MM.1S (cell line): ENCODE measurements at places on chromosomes 3 and 15.

GRCh38 chr15:72592097-72592496 lies 62.4 kb upstream of the GOLGA6B start:
- DNase-seq = no peak

DNA sequence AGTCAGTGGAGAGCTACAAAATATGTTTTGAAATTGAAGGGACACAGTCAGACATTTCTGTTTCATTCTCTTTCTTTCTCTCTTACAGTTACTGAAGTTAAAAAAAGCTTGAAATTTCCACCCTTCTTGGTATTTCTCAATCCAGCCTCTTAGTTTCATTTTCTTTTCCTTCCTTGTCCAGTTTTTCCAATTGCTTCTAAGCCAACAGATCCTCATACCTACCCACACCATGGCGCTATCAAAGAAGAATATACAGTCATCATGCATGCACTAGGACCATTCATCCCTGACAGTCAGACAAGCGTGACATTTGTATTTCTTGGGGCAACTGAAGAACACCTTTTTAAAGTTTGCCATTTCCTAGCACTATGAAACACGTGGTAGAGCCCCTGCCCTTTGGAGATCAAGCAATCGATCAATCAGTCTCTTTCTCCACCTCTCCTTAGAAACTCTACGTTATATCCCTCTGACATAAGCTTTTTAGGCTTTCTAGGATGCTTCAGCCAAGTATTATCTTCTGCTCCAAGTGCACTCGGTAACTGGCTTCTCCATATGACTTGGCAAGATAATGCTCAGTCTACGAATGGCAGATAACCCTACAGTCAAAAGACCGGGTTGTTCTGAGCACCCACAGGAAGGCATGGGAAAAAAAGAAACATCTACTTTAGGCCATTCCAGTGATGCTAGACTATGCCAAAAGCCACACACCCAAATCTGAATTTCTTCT lies 65.4 kb downstream of the FBN1 start:
- DNase-seq = no peak

DNA sequence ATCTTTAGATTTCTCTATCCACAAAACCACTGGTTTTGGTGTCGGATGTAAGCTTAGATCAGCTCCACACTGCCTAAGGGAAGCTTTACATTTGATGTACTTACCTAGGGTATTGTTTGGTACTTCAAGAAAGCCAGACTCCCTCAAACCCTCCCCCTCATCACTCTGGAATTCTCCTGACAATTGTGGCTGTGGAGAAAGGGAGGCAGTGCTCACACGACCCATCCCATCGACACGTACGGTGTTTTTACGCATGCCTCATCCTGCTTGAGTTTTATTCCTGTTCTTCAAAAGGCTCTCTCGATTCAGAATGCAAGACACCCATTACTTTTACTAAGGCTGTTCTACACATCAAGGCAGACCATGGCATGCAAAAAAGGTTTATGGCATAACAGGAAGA lies 67.3 kb upstream of the ONECUT1 start:
- no peak for DNase-seq

DNA sequence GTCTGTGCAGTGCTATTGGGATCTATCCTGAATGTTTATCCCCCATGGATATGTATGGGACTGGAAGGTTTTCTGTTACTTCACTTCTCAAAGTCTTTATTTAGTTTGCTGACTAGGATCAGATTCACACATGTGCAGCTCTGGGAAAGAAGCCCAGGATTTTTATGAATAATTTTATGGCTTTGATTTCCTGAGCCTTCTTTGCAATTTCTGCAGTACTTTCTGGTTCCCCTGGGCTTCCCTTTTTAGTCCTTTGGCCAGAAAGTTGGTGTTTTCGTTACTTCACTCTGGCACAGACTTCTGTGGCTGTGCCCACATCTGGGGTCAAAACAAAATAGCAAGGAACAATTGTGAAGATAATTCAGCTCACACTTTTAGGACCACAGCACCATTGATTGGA lies 721.0 kb downstream of the OTOL1 start:
- DNase-seq = no peak

- no peak for DNase-seq
Measured at GRCh38 chr15:100186366-100186765, 155.4 kb downstream of the ADAMTS17 start.

DNA sequence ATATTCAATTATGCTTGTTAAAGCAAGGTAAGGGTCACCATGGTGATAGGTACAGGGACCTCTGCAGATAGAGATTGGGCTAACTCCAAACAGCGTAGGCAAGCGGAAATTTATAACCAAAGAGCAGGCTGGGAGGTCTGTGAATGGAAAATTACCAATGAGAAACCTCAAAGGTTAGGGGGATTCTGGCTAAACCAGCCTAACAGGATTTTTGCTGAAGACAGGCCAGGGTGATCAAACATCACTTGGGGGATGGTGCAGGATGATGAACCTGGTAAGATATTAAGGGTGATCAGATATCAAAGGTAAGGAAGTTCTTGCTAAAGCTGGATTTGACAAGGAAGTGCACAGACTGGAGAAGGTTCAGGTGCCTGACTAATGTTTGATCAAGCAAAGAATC lies 35.3 kb upstream of the SNRPN start:
- DNase-seq = no peak

- no peak for DNase-seq
Measured at GRCh38 chr3:195151866-195152541, 119.0 kb downstream of the XXYLT1 start.

DNA sequence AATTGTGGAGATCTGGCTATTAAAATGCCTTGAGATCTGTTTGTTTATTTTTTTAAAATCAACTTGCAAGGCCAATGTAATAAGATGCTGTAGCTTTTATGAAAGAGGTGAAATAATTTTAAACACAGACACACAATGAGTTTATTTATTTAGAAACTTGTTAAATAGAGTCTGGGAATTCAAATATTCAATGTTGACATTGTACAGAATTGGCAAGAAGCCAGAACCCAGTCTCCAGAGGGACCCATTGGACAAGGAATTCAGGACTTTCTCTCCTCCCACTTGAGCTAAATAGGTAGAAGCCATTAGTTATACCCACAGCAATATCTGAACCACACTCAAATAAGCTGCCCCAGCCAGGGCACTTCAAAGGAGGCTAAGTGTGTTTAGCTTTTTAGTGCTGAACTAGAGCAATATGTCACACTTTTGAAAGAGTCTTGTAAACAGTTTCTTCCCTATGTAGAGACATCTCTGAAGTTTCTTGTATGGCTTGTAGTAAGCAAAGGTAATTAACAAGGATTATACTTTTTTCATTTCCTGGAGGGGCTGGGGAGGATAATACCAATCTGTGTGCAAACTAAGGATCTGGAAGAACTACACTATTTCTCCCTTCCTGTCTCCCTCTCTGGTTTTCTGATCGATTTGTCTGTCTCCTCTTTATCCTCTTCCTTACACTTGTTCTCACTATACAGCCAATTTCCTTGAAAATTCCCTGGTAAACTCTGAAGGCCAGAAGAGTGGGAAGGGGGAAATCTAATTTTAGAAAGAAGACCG lies 6.0 kb downstream of the MECOM start:
- no peak for DNase-seq

DNA sequence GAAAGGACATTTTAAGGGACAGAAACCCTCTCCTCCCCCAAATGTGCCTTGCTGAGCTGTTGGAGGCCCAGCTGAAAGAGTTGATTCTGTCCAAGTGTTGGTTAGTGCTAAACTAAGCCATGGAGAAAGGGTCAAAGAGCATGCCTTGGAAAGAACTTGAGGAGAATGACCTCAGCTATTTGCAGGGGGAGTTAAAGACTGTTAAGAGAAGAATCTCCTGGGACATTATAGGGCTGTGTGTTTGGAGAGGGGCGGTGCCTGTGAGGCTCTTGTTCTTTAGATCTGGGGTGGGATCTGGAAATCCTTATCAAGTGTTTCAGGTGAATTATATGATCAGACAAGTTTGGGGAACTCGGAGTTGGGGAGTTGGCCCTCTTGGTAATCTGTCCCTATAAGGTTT lies 13.0 kb downstream of the FNDC3B start:
- DNase-seq = no peak

DNA sequence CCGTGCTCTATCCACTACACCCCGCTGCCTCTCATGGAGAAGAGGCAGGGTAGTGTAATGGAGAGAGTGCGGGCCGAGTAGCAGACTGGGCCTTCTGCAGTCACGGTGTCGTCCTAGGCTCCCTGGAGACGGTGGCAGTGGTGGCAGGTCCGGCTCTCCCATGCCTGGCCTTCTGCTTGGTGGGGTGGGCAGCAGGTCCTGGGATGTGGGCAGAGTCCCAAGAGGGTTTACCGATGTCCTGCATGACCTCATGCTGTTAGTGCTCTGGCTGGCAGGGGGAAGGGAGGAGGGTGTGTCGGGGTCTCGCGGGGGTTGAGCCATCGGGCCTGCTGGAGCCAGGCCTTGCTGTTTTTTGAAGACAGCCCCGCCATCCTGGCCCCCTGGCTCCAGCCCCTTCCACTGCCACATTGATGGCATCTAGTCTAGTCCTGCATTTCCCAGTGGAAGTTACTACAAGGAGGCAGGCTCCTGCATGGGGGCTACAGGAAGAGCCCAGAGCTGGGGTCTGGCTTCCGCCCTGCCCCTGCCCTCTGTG lies 73.6 kb upstream of the SEC13 start:
- DNase-seq = no peak

- DNase-seq = no peak
Measured at GRCh38 chr3:57805674-57806073, 49.6 kb downstream of the SLMAP start.

GRCh38 chr3:61575893-61576292 lies 14.5 kb downstream of the PTPRG start:
- DNase-seq = no peak

GRCh38 chr3:55607844-55608243 lies 120.7 kb upstream of the WNT5A start:
- no peak for DNase-seq

- DNase-seq = no peak
Measured at GRCh38 chr3:193187070-193187722, 53.8 kb upstream of the PLAAT1 start.

DNA sequence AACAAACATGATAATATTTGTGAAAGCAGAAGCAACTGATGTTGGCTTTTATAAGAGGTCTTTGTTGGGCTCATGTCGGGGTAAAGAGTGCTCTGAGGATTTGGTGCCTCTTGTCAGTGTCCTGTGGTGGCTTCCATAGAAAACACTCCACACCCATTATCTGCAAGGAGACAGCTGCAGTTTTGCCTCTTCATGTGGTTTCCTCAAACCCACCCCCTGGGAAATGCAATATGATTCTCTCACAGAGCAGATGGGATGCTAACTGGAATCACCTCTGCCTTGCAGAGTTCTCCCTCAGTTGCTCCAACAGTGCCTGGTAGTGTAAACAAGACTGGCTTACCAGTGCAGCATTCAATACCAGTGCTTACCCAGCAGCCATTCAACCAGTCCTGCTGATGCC lies 771.4 kb upstream of the CFAP20DC start:
- no peak for DNase-seq

DNA sequence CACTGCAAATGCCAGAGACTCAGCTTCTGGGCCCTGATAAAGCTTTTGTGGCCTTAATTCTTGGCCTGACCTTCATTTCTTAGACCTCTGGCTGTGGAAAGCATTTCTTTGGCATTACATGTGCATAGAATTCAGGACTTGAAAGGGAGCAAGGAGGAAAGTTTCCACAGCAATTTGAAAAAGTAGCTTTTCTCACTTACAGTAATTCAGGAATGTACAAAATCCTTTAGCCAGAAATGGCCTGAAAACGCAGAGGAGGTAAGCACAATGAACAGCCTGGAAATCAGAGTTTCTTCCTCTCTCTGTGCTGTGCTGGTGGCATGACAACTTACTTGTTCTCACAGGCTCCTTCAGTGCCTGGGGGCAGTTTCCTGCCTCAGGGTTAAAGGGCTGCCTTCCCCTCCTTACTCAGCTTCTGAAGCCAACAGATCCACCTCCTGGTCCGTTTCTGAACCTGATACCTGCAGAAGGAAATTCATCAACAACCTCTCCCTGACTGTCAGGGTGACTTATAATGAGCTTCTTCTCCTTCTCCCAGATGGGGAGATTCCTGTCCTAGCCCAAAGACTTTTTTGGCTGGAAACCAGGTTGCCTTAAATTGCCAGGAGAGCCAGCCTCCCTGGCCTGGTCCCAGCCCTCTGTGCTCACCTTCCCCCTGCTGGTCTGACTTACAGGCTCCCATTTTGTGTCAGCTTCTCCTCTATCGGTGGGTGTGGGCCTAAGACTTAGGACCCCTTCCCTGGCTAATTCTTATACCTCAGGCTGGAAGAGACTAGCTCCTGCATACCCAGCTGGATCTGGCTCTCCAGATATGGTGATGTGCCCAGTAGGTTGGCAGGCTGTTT lies 102.3 kb downstream of the MYRIP start:
- no peak for DNase-seq

GRCh38 chr15:83716605-83717004 lies 62.7 kb downstream of the ADAMTSL3 start:
- DNase-seq = no peak

DNA sequence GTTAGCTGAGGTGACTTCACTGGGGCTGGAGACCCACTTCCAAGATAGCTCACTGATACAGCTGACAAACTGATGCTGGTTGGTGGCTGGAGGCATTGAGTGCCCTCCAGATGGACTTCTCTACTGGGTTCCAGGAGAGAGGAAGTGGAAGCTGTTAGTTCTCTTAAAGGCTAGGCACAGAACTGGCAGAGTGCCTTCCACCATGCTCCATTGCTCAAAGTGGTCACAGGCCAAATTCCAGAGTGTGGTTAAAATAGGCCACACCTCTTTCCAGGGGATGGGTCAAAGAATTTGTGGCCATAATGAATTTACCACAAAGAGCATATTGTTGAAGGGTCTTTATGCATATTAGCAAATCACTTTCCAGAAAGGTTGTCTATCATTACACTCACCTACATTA lies 74.2 kb downstream of the NMD3 start:
- no peak for DNase-seq

DNA sequence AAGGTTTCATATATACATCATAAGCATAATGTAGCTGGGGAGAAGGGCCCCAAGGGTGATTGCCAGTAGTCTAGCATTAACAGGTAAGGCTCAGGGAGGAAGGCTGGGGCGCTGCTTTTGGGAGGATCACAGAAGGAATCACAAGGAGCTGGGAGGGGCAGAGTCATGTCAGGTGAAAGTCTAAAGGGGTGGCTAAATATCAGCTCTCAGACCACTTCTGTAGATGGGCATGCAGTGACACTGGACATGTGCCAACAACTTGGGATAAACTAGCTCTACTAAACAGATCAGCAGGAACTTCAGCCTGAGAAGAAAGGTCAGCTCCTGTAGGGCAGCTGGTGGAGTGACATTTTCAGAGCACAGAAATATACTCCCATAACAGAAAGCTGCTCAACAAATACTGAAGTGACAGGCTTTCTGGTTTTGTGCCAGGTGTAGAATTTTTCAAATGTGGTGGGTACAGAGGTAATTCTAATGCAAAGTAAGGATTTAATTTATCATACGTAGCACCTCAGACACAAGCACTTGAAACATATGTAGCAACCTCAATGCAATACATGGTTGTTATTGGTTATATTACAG lies 79.4 kb downstream of the PEX5L start:
- peak; percentile 56 for DNase-seq

GRCh38 chr3:139187648-139188047 lies 143.0 kb upstream of the PRR23C start:
- no peak for DNase-seq

- DNase-seq = no peak
Measured at GRCh38 chr15:41490355-41490754, 3.3 kb upstream of the ITPKA start.
